ENCODE measurements at places on chromosomes 5 and 9.

GRCh38 chr5:116507051-116507537, 67.5 kb downstream of the SEMA6A start:
- peak; percentile 37 for DNase-seq

DNA sequence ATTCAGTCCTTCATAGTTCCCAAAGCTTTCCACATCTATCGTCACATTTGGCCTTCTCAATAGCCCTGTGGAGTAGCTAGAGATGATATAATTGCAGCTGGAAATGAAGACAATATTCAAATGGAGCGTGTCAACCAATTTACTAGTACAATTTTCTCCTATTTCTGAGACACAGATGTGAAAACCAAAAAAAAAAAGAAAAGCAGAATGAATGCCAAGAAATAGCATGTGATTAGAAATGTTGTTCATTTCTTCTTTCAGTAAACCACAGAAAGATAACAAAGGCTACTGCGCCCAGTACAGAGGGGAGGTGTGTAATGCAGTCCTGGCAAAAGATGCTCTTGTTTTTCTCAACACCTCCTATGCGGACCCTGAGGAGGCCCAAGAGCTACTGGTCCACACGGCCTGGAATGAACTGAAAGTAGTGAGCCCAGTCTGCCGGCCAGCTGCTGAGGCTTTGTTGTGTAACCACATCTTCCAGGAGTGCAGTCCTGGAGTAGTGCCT, 99.0 kb downstream of the MUSK start:
- no peak for DNase-seq

DNA sequence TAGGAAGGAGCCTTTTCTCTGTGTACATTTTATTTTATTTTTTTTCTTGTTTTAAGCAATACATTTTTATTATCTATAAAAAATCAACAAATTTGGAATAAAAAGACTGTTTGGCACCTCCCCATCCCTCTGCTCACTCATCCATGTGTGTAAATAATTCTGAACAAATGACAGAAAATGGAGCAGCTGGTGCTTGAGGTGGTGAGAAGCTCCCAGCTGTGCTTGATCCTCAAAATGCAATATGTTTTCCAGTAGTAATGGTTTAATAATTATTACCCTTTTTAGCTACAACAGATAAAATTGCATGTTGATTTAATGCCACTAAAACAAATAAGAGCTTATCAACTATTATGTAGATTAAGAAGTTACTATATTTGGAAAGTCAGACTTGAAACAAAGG, 132.5 kb downstream of the CDH18 start:
- DNase-seq, result no peak

DNA sequence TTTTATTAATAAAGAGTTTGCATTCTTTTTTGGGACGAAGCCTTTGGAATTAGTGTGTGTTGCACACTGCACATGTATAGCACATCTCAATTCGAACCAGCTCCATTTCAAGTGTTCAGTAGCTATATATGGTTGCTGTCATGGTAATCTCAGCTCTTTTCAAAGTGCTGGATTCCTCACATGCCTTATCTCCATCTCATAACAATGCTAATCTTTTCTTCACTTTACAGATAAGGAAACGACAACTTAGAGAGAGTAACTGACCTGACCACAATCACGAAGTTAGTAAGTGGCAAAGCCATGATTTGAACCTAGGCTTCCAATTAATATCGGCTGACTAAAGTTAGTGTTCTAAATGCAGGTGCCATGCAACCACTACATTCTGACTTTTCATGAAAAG, 204.8 kb upstream of the RASEF start:
- DNase-seq, result no peak

DNA sequence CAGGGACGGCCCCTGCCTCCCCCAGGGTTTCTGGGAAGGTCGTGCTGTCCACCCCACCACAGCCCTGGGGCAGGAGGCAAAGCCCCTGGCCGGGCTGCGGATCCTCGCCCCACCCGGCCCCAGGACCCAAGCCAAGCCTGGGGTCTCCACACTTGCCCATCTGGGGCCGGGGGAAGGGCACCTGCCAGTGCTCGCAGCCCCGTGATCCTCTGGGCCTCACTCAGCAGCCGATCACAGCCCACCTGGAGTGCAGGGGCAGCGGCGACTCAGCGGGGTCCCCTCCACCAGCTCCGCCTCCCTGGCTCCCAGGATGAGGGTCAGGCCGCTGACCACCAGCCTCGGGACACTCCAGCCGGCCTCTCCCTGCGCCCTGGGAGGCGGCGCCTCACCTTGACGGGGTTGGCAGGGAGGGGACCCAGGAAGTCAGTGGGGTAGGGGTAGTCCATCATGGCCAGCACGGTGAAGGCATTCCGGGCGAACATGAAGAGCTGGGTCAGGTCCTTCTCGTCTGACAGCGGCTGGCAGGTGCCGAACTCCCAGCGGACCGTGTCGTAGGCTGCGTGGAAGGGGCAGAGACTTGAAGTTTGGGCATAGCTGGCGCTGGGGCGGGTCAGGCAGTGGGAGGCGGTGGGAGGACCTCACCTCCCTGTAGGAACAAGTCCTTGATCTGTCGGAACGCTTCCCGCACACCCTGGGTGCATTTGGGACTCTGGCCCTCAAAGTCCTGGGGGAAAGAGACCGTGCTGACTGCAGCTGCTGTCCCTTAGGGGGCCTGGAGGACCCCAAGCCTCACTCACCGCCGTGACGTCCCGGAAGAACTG, 1.8 kb downstream of the DPP7 start:
- no peak for DNase-seq

GRCh38 chr5:78003450-78003849, 227.3 kb upstream of the TBCA start:
- no peak for DNase-seq

GRCh38 chr9:6142799-6143454, 72.7 kb upstream of the IL33 start:
- DNase-seq, result no peak

- DNase-seq, result peak; percentile 31
Observed at GRCh38 chr5:17012289-17012688, 76.2 kb upstream of the MYO10 start.

DNA sequence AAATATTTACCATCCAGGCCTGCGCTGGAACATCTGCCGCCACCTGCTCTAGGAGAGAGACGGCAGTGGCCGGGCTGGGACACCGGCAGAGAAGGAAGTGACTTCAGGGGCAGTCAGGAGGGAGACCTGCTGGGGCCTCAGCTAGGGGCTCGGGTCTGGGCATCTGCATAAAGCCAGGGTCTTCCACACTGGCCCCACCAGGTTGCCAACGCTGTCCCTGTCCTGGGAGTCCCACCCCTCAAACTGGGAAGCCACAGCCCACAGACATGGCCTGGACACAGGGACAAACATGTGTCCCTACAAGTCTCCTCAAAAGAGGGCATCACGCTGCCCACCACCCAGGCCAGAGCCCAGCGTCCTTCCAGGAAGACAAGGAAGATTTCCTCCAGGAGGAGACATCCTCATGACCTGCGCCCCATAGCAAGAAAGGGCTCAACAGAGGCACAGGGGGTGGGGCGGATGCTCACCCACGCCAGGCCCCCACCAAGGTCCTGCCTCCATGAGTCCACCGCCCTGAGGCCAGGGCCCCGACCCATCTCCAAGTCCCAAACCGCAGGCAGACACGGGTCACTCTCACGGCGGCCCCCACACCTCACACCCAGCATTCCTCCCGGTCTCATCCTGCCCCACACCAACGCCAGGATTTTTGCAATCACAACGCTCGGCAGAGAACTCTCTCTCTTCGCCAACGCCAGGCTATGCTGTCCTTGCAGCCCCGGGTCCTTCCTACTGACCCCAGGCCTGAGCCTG, 9.0 kb downstream of the VAV2 start:
- no peak for DNase-seq

DNA sequence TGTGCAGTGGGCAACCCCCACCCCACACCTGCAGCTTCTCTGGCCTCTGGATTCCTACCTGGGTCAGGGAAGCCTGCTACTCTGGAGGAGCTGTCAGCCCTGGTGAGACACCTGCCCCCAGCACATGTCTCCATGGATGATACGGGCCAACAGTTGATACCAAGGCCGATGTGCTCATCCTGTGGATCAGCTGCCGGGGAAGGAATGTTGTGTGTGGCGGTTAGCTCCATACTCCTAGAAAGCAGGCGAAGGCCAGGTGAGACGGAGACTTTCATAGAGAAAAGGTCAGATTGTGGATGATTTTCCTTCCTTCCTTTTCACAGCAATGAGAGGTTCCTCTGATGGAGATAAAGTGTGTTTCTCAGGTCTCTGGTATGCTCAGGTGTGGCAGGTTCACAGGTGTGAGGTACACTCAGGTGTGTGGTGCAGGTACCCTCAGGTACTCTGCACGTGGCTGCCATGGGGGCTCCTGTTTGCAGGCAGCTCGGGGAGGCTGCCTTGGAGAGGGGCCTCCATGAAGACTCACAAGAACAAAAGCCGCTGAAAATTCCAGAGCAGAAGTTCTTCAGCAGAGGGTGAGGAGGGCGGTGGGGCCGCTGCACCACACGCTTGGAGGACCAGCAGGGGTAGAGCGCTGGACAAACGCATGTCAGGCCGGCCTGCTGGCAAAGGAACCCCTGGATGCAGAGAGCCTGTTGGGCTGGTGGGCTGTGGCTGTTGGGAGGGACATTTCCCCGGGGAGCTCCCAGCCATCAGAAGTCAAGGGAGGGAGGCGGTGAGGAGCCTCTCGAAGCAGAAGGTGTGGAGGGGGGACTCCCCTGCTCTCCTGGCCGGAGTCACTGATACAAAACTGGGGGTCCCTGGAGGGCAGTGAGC, 5.1 kb upstream of the AHRR start:
- no peak for DNase-seq

- no peak for DNase-seq
Observed at GRCh38 chr5:136199408-136199807, 6.4 kb upstream of the SMIM32 start.

GRCh38 chr9:34398875-34399274, 22.2 kb upstream of the MYORG start:
- no peak for DNase-seq

DNA sequence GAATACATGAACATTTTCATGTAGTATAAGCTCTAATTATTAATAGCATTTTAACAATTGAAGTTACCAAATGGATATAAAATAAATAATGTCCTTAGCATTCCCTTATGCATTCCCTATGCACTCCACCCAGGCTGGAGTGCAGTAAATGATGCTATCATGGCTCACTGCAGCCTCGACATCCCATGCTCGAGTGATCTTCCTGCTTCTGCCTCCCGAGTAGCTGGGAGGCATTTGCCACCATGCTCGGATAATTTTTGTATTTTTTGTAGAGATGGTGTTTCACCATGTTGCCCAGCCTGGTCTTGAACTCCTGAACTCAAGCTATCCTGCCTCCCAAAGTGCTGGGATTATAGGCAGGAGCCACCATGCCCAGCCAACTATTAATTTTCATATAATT, 184.0 kb downstream of the PBX3 start:
- peak; percentile 43 for DNase-seq

DNA sequence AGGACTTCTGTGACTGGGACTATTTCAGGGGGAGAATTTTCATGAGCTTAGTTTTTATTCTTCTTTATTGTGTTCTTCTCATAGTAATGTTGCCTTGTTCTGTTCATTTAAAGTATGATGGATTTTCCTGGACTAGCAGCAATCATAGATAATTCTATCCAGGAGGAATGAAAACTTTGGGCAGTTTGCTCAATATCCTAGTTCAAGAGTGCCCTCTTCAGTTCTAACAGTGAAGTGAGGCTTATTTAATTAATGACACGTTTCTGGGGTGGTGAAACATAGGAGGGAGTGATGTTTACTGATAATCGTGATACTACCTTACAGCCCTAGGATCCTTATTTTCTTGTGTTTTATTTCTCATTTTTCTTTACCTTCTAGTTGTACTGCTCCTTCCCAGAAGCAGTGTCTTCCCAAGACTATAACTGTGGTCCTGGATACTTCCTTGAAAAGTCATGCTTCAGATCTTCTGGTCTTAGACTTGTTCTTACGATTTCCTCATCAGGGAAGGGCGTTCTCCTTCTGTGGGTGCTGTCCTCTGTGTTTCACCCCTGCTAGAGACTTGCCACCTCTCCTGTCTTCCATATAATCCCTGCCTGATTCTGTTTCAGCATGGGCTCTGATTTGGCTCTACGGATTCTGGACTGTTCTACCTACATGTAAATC, 57.4 kb downstream of the CFAP95 start:
- DNase-seq, result peak; percentile 48

DNA sequence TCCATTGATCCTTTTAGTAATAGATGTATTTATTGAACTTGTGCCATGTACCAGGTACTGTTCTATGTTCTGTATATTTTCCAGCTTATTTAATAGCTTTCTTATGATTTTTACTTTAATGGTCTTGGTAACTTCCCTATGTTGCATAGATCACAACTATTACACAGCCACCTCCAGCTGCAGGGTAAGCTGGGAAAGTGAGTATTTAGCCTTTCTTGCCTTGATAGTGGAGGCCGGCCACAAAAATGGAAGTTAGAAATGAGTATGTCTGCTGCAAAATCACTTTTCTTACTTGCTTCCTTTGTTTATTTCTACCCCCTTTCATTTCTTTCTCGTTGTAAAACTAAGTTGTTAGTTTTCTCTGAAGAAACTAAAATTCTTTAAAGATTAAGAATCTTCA, 43.1 kb upstream of the ANKDD1B start:
- no peak for DNase-seq

- DNase-seq, result no peak
Observed at GRCh38 chr9:27272103-27272502, 24.8 kb downstream of the EQTN start.

GRCh38 chr5:82349652-82350051, 71.5 kb upstream of the RPS23 start:
- no peak for DNase-seq

- peak; percentile 94 for DNase-seq
Observed at GRCh38 chr5:157343842-157344790, 78.2 kb downstream of the CYFIP2 start.

- no peak for DNase-seq
Observed at GRCh38 chr5:5558102-5558501, 135.6 kb downstream of the ICE1 start.

DNA sequence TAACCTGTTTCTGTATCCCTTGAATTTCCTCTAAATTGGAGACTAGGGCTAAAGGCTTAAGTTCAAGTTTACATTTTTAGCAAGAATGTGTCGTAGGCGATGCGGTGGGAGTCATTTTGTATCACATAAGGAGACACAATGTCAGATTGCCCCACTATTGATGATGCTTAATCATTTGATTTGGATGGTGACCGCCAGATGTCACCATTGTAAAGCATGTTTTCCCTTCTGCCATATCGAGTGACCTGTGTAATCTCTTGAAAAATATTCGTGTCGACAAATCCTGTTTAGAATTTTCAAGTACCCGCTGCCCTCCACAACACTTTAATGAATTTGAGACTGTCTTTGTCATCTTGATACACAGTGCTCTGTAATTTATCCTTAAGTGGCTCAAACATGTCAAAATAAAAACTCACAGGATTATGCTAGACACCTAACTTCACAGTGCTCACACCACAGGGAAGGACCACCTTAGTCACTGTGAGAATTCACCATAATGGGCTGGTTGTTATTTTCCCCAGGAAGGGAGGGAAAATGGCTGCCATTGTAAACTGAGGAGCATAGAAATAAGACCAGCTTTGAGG, 34.5 kb upstream of the SLC46A2 start:
- peak; percentile 29 for DNase-seq

GRCh38 chr5:171675511-171675910, 110.1 kb upstream of the SMIM23 start:
- no peak for DNase-seq

DNA sequence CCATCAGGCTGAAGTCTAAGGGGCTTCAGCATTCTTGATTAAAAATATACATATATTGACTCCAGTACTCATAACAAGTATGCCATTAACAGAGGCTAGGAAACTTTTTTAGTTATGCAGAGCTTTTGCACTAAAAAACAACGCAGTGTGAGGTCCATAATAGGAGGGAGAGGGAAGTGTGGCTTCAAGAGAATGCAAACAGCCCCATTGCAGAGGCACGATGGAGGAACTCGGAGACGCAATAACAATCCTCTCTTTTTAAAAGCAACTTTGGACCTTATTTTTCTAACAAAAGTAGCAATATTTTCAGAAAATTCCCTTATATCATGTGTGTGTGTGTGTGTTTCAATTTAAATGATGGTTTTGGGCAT, 150.0 kb upstream of the PTCH1 start:
- no peak for DNase-seq
